ENCODE measurements at places on chromosomes 11 and 22.

GRCh38 chr11:134389464-134390180 is 22.4 kb downstream of the B3GAT1 start:
- DNase-seq: no peak

DNA sequence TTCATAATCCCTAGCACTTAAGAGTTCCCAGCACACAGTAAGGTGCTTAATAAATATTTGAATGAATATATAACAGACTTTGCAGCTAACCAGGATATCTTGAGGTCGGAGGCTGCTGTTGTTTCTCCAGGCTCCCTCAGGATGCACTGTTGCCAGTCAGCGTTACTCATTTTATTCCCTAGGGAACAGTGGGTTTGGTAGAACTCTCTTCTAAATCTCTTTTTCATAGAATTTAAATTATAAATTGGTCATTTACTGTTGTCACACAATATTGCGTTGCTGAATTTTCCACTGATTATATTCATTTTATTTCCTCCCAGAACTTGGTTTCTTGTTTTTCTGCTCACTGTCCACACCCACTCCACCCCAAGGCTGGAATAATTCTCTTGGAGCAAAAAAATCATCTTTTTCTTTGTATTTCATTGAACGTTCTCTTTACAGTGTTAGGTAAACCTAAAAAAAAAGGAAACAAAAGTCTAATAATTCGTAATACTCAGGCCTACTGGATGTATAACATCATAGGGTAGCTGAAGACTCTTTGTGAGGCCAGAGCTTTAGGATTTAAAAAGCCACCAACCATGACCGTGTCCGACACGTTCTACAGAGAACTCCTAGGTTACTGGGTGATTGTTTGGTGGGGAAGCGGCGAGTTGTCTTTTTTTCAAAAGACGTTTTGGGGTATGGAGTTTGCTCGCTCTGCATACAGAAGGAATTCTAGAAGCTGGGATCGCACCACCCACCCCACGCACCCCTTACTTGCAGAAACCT is 766 bp upstream of the CAPRIN1 start:
- DNase-seq: no peak

- no peak for DNase-seq
Observed at GRCh38 chr22:44754998-44755397, 2.6 kb downstream of the ARHGAP8 start.

DNA sequence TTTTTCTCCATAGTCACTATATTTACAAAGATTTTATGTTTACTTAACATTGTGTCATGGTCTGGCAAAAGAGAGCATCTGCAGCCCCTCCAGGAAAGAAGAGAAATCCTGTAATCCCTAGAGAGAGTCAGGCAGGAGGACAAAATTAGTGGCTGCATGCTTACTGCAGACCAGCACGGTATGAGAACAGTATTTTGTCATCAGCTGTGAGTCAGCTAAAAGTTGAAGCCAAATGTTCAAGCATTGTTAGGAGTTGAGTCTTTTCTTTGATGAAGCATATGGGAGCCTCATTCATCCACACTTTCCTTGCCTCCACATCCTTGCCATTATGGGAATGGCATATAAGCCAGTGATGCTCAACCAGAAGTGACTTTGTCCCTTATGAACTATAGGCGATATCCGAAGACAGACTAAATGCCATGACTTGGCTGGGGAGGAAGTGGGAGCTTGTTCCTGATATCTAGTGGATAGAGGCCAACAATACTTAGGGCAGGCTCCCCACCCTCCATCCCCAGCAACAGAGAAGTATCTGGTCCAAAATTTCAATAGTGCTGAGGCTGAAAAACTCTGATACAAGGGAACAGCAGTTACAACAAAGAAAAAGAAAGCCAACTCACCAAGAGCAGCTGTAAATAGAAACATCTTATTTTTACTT is 112.0 kb upstream of the OR5AK2 start:
- no peak for DNase-seq

GRCh38 chr11:6755303-6755952 is 16.3 kb downstream of the OR2AG2 start:
- peak; percentile 47 for DNase-seq

- DNase-seq: peak; percentile 65
Observed at GRCh38 chr11:86869966-86870570, 69.7 kb downstream of the PRSS23 start.

DNA sequence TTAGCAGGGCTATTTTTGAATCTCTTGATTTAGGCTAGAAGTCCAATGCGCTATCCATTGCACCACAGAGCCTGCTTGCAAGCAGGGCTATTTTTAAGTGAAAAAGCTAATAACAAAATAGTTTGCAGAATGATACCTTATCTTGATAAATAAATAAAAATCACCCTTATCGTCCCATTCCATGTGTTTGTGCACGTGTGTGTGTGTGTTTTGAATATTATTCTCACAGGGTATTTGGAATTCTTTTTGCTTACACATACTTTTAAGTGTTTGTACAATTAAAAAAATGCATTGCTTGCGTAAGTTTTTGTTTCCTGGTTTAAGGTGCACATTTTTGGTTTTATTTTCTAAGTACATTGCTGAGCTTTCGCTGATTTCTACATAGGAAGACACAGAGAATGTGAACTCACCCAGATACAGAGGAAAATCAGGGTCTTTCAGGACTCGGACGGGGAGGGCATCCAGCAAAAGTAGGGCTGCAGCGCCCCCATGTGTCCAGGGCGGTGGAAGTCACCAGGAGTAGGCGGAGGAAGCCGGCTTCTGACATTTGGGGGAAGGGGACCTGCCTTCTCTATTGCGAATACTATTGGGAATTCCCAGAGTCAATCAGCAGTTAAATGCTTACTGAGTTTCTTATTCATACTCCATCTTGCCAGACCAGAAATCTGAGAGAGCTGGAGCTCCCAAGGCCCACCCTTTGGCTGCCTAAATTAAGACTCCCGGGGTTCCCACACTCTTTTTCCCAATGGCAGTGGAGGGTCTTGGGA is 27.3 kb downstream of the SLC1A2 start:
- DNase-seq: peak; percentile 74

GRCh38 chr11:16605389-16605893 is 133.0 kb upstream of the C11orf58 start:
- DNase-seq: peak; percentile 28

- DNase-seq: no peak
Observed at GRCh38 chr11:59204746-59205145, 8.0 kb downstream of the MPEG1 start.

DNA sequence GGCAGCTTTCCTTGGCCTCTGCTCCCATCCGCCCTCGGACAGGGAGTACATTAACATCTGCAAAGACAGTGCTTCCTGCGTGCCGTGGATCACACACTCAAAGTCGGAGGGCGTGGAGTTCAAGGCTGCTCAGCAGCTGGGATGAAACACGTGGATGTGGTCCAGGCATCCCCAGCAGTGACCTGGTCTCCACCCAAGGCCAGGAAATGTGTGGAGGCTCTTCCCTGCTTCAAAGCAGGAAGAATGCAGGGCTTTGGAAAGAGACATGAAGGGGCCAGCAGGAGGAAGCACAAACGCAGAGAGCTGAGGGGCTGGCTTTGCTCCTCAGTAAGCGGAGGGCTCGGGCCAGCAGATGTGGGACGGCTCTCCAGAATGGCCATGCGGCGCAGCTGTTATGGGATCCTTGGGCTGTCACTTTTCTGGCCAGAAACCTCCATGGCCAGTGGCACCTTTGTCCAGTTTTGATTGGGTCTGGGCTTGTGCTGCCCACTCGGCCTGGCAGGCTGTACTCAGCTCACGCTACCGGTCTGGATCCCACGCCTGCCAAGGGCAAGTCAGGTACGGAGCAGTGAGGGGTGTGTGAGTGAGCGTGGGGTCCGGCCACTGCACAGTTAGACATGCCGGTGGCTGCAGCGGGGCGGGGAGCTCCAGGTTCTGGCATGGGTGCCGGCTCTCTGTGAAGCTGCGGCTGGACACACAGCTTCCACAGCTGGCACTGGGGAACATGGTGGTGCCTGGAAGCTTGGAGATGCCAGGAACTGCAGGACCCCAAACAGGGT is 438.0 kb downstream of the TBC1D22A start:
- no peak for DNase-seq

DNA sequence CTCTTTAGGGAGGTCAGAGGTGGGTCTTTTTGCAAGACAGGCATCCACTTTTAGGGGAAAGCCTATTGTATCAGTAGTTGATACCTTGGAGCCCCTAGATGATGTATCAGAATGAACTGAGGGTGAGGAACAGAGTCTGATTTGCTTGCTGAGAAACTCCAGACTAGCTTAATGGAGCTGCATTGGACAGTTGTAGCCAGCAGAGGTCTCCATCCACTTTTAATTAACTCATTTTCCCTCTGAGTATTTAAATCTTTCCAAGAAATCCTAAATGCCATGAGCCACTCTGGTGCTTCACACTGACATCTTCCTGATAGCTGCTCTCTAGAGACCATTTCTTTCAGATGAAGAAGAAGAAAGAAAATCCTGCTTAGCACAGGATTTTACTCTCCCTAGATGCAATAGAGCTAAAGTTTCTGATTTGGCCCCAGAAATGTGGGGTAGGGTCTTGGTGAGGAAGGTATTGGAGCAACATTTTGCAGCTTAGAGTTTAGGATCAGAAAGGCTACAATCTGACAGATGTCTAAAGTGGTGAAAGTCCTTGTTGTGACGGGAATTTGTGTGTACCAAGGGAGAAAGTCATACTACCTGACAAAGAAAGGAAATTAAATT is 38.0 kb downstream of the EXT2 start:
- peak; percentile 46 for DNase-seq

DNA sequence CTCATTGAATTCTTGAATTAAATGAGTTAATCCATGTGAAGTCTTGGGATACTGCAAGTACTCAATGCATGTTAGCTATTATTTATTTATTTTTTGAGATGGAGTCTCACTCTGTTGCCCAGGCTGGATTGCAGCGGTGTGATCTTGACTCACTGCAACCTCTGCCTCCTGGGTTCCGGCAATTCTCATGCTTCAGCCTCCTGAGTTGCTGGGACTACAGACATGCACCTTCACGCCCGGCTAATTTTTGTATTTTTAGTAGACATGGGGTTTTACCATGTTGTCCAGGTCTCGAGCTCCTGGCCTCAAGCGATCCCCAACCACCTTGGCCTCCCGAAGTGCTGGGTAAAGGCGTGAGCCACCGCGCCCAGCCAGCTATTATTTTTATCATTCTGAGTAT is 9.4 kb downstream of the MMP7 start:
- DNase-seq: no peak

DNA sequence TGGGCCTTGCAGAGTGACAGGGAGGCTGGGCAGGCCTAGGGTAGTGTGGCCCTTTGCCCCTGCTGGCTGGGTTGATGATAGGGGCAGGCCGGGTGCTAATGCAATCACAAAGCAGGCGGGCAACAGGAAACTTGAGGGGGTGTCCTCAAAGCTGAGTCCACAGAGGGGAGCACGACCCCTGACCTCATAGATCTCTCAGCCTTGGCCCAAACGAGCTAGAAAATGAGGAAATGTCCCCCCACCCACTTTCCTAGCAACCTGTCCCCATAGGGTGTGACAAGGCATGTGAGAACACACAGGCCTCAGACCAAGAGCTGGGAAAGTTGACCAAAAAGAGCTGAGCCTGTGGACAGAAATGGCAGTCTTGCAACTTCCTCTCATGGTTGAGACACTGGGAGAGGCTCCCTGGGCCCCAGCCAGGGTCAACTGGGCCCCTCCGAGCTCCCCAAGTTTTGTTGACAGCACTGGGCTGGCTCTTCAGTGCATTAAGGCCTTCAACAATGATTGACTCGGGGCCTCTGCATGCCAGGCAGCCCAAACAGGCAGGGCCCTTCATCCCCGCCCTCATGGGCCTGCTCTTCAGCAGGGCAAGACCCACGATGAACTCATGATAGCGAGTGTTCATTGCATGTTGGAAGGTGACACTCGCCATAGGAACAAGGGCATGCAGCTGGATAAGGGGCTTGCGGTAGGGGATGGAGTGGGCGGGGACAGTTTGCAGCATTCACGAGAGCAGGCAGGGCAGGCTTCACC is 9.8 kb upstream of the SPI1 start:
- no peak for DNase-seq

DNA sequence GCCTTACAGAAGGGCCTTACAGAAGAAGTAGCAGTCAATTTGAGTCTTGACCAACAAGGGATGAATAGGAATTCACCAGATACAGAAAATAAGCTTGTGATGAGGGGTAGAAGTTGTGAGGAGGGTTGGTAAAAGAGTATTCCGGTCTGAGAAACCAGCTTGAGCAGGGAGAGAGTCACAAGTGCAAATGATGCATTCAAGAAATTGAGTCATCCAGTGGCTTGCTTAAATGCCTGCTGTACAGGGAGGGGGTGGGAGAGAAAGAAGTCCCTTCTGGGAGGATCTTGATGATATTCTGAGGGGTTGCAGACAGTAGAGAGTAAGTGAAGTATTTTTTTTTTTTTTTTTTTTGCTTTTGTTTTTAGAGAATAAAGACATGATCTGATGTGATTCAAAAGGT is 9.2 kb downstream of the CCKBR start:
- no peak for DNase-seq

DNA sequence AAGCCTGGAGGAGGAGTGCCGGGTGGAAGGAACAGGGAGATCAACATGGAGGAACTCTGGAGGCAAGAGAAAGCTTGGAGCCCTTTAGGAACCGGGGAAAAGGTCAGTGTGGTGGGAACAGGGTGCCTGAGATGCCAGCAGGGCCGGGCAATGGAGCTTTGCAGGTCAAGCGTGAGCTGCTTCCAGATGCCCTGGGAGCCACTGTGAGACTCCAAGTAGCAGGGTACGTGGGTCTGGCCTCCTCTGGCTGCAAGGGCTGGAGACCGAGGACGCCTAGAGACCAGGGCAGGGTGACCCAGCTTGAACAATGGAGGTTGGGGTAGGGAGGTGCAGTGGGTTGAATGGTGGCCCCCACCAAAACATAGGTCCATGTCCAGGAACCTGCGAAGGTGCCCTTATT is 15.6 kb upstream of the EMID1 start:
- DNase-seq: no peak

- DNase-seq: no peak
Observed at GRCh38 chr11:14622223-14622954, 21.2 kb upstream of the PDE3B start.

GRCh38 chr11:7418061-7418460 is 67.2 kb upstream of the OLFML1 start:
- DNase-seq: no peak

- peak; percentile 55 for DNase-seq
Observed at GRCh38 chr11:112555491-112556364, 295.1 kb upstream of the PLET1 start.
